Stimulated activated memory B cell treated with anti-CD40 and anti-IgM and Interleukin-4, amounts not matched to agents 10 μg/mL and 1 μg/mL and 100 μg/mL, for 72 hours (primary cell): ENCODE measurements at places on chromosomes 6 and 20.
A peak's percentile ranks its signal among the peaks of the same experiment; 100 is the strongest.

DNA sequence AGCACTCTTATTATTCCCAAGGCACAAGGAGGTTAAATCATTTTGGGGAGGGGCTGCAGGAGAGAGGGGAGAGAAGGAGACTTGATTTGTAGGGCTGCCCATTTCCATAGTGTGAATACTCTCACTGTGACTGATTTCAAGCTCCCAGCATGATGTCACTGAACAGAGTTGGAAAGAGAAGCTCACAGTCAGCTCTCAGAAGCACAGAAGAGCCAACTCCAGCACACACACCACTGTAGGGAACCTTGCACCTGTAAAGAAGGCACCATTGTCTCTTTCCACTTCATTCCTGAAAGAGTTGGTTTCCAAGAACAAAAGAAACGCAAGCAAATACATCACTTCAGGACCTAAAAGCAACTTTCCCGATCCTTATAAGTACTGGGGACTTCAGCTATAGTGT lies 12.7 kb upstream of the STK35 start:
- ATAC-seq: no peak
- no peak overlapping the region for H3K4me3 ChIP-seq
- no peaks in the 10 kb centered on the region for H3K36me3 ChIP-seq
- H3K4me1 ChIP-seq: peaks cover 5% of the 10 kb centered on the region

GRCh38 chr6:16477367-16478149 lies 239.2 kb downstream of the GMPR start:
- H3K27ac ChIP-seq: peak overlapping the region; percentile 84
- H3K27me3 ChIP-seq: no peaks in the 10 kb centered on the region
- ATAC-seq: no peak
- H3K36me3 ChIP-seq: peaks cover 39% of the 10 kb centered on the region
- H3K4me1 ChIP-seq: peaks cover 64% of the 10 kb centered on the region

DNA sequence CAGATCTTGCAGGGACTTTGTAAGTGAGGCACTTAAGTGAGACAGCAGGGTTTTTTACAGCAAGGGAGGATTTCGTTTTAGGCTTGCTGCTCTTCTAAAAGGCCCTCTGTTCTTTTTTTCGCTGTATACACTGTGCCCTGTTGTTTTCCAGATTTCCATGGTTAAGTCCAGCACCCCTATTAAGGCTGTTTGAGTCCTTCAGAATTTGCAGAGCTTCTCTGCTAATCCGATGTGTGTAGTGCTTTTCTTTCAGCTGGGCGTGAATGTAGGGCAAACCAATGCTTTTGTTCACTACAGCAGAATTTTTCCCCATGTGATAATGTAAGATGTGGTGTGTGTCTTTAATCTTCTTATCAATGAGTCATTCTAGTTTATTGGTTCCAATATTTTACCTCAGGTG lies 200.5 kb upstream of the RREB1 start:
- no peaks in the 10 kb centered on the region for H3K36me3 ChIP-seq
- no peaks in the 10 kb centered on the region for H3K4me1 ChIP-seq
- ATAC-seq: no peak
- no peak overlapping the region for H3K4me3 ChIP-seq
- peaks cover 38% of the 10 kb centered on the region for H3K27me3 ChIP-seq
- no peak overlapping the region for H3K27ac ChIP-seq

GRCh38 chr6:31422587-31422986 lies 19.2 kb downstream of the MICA start:
- no peak overlapping the region for H3K27ac ChIP-seq
- ATAC-seq: no peak
- no peak overlapping the region for H3K4me3 ChIP-seq
- H3K4me1 ChIP-seq: peaks cover 36% of the 10 kb centered on the region

DNA sequence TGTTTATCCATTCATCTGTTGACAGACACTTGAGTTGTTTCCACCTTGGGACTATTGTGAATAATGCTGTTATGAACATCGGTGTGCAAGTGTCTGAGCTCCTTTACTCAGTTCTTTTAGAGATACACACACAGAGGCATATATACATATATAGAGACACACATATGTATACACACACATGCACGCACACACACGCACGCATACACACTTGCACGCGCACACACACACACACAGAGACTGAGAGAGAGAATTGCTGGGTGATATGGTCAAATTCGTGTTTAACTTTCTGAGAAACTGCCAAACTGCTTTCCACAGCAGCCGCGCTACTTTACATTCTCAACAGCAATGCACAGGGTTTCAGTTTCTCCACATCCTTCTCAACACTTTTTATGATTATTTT lies 273.3 kb downstream of the FARS2 start:
- peaks cover 40% of the 10 kb centered on the region for H3K36me3 ChIP-seq
- ATAC-seq: no peak
- H3K27ac ChIP-seq: no peak overlapping the region
- H3K4me3 ChIP-seq: no peak overlapping the region
- no peaks in the 10 kb centered on the region for H3K4me1 ChIP-seq

DNA sequence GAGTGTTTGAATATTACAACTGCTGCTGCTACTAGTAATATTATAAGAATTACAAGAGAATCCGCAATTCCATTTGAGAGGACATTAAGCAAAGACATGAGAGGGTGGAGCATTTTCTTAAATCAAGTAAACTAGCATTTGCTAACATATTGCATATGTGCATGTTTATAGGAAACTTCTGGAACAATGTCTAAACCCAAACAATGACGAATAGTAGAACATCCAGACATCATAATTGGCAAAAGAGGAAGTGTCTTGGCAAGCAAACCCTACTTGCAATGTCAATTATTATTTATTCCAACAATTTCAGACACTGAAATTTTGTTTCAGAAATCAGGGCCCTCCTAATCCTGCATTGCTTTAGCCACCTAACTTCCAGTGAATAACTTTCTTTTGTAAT lies 1155.3 kb upstream of the GJE1 start:
- H3K27ac ChIP-seq: no peak overlapping the region
- H3K36me3 ChIP-seq: no peaks in the 10 kb centered on the region
- no peaks in the 10 kb centered on the region for H3K27me3 ChIP-seq
- H3K4me3 ChIP-seq: no peak overlapping the region
- H3K4me1 ChIP-seq: no peaks in the 10 kb centered on the region

GRCh38 chr6:155014670-155015300 lies 19.7 kb downstream of the TIAM2 start:
- no peaks in the 10 kb centered on the region for H3K36me3 ChIP-seq
- no peak overlapping the region for H3K4me3 ChIP-seq
- H3K27me3 ChIP-seq: peaks cover 17% of the 10 kb centered on the region
- ATAC-seq: peak; percentile 27

GRCh38 chr20:25280574-25281535 lies 33.0 kb downstream of the PYGB start:
- H3K4me1 ChIP-seq: peaks cover 32% of the 10 kb centered on the region
- H3K27ac ChIP-seq: peak overlapping the region; percentile 75
- ATAC-seq: no peak
- H3K4me3 ChIP-seq: peak overlapping the region; percentile 12
- H3K27me3 ChIP-seq: no peaks in the 10 kb centered on the region

- H3K4me3 ChIP-seq: peak overlapping the region; percentile 100
- H3K27ac ChIP-seq: peak overlapping the region; percentile 95
- ATAC-seq: no peak
- H3K27me3 ChIP-seq: no peaks in the 10 kb centered on the region
- peaks cover 57% of the 10 kb centered on the region for H3K36me3 ChIP-seq
- H3K4me1 ChIP-seq: peaks cover 43% of the 10 kb centered on the region
These were observed 2.1 kb downstream of the EZR start for GRCh38 chr6:158816803-158817727.

GRCh38 chr6:113146878-113147277 lies 710.3 kb upstream of the MARCKS start:
- no peaks in the 10 kb centered on the region for H3K4me1 ChIP-seq
- H3K27ac ChIP-seq: no peak overlapping the region
- no peak overlapping the region for H3K4me3 ChIP-seq
- ATAC-seq: no peak
- H3K36me3 ChIP-seq: no peaks in the 10 kb centered on the region

GRCh38 chr20:52269321-52269720 lies 77.7 kb upstream of the ZFP64 start:
- H3K27ac ChIP-seq: no peak overlapping the region
- no peak for ATAC-seq
- H3K4me3 ChIP-seq: no peak overlapping the region
- H3K27me3 ChIP-seq: peaks cover 17% of the 10 kb centered on the region

GRCh38 chr20:18796282-18796833 lies 17.2 kb upstream of the SCP2D1 start:
- no peak overlapping the region for H3K4me3 ChIP-seq
- H3K27me3 ChIP-seq: peaks cover 10% of the 10 kb centered on the region
- H3K36me3 ChIP-seq: no peaks in the 10 kb centered on the region
- no peak overlapping the region for H3K27ac ChIP-seq

DNA sequence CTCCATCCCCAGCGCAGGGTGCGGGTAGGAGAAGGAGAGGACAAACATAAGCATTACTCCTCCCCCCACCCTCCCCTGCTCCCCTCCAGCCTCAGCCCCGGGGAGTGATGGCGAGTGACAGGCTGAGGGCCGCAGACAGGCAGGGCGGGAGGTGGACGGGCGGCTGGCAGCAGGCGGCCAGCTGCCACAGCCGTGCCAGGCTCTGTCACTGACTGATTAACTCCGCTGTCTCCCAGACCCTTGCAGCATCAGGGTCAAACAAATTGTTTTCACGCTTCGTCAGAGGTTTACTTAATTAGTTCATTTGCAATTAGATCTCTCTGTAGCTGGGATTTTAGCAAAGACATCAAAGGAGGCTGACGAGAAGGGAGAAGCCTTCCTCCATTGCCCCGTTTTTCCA lies 41.9 kb downstream of the FOXP4 start:
- H3K27ac ChIP-seq: no peak overlapping the region
- H3K4me1 ChIP-seq: peaks cover 8% of the 10 kb centered on the region
- no peaks in the 10 kb centered on the region for H3K27me3 ChIP-seq
- H3K36me3 ChIP-seq: peaks cover 32% of the 10 kb centered on the region

- H3K4me1 ChIP-seq: peaks cover 67% of the 10 kb centered on the region
- peaks cover 31% of the 10 kb centered on the region for H3K36me3 ChIP-seq
- H3K27ac ChIP-seq: peak overlapping the region; percentile 72
- ATAC-seq: peak; percentile 45
These were observed 63.4 kb downstream of the ARID1B start for GRCh38 chr6:156840606-156841005.

DNA sequence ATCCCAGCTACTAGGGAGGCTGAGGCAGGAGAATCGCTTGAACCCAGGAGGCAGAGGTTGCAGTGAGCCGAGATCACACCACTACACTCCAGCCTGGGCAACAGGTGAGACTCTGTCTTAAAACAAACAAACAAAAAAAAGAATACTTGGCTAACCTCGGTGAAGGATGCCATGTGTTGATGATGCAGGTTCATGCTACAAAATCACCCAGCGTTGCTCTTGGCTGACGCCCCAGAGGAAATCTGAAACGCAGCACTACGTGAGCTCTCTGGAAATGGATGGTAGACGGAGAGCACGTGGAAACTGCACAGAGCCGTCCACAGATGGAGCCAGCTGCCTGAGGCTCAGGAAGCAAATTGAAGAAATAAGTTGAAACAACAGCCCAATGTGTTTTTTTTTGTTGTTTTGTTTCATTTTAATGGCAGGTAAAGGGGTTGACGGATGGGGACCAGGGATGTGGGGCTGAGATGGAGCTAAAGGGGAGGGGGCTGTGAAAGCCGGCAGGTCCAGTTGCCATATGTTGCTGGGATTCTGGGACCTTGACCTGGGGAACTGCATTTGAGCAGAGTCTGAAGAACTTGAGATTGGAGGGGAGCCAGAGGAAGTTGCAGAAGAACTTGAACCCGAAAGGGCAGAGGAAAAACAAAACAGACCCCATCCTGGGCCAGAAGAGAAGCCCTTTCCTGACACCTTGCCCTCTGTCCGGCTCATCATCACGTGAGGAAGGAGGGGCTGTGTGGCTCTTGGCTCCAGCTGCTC lies 12.8 kb upstream of the MANBAL start:
- peak; percentile 85 for ATAC-seq
- no peaks in the 10 kb centered on the region for H3K36me3 ChIP-seq
- peak overlapping the region; percentile 60 for H3K27ac ChIP-seq
- no peak overlapping the region for H3K4me3 ChIP-seq

DNA sequence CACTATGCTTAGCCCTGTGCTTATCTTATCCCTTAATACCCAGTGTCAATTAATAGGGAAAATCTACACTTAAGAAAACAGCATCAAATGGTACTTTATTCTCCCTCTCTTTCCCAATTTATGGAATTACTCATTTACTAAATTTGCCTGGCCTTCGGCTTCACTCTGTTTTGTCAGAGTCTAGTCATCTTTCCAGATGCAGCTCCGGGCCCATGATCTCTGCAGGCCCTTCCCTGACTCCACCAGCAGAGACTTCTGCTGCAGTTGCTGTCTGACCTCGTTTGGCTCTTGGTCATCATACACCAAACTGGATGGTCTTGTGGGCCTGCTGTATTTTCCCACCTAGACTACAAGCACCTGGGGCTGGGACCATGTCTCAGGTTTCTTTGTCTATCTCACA lies 27.4 kb downstream of the MRS2 start:
- H3K4me3 ChIP-seq: no peak overlapping the region
- no peaks in the 10 kb centered on the region for H3K4me1 ChIP-seq
- no peak for ATAC-seq
- H3K27ac ChIP-seq: no peak overlapping the region
- peaks cover 16% of the 10 kb centered on the region for H3K36me3 ChIP-seq

DNA sequence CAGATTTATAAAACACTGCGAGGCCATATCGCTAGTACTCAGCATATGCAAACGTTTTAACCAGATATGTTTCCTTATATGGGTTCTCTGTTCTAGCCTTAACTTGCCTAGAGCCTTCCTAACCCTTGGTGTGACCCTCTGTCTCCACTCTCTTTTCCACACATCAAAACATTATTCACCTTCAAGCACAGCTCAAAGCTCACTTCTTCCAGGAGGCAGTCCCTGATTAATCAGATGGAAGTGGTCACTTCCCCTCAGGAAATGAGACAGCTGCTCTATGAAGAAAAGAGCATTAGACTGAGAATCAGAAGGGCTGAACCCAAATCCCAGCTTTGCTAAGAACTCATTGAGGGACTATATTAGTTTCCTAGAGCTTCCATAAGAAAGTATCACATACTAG lies 39.8 kb upstream of the SLC17A4 start:
- H3K4me3 ChIP-seq: no peak overlapping the region
- no peaks in the 10 kb centered on the region for H3K36me3 ChIP-seq
- no peak for ATAC-seq
- H3K27me3 ChIP-seq: no peaks in the 10 kb centered on the region
- no peaks in the 10 kb centered on the region for H3K4me1 ChIP-seq

DNA sequence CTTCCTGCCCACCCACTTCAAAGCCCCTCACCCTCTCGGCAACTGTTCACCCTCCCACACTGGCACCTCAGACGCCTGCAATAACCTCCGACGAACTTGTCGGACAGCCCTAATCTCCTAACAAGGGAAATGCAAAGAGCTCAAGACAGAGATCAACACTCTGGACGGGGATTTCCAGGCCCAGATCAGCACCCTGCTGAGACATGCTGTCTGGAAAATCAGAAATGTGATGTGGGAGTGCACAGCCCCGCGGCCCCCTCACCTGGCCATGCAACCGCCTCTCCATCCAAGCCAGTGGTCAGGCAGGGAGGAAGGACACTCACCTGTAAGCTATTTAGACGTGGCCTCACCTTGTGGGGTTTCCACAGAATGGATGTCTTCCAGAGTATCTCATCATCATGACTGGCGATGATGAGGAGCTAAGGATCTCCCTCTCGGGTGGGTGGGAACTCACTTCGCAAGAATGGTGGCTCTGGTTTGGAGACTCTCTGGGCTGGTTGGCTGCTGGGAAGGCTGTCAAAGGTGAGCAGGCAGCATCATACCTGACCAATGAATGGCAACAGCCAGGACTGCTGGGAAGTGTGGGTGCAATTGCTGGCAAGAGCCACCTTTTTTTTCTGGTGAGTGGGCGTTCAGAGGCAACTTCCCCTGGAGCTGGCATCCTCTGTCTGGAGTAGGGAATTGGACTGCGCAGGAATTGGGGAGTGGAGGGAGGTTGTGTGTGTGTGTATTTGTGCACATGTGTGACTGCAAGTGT lies 28.1 kb upstream of the ADTRP start:
- peak; percentile 24 for ATAC-seq
- peaks cover 10% of the 10 kb centered on the region for H3K4me1 ChIP-seq
- H3K27ac ChIP-seq: peak overlapping the region; percentile 6
- no peaks in the 10 kb centered on the region for H3K36me3 ChIP-seq
- peaks cover 33% of the 10 kb centered on the region for H3K27me3 ChIP-seq
